ENCODE measurements at places on chromosomes 2 and 18. TPM values are rescaled to one million over a fixed set of nuclear protein-coding genes. Genes with fewer than 3 reads are reported as not detected.

DNA sequence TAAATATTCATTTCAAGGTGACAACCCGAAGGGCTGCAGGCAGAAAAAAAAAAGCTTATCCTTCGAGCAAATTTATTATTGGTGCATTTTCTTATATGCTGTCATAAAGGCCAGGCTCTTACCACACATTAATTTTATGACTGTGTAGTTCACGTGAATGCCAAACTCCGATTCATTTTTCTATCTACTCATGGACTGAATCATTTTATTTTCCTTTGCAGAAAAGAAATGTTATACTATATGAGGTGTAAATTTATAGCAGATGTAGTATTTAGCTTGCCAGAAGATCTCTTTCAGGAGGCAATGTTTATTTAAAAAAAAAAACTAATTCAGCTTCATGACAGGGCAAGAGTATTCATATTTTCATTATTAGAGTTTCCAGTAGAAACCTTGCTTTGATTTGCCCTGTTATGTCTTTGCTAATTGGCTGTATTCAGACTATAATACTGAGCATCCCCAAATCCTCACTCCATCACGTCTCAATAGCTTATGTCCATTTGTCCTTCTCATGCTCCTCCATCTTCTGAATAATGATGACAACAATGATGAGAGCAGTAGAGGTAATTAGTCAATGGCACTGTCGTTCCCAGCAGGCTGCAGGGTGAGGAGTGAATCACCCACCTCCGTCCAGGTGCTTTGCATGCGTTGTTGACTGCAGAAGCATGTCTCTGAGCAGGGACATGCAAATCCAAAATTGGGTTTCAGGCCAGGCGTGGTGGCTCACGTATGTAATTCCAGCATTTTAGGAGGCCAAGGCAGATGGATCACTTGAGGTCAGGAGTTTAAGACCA, 101.1 kb upstream of the RAB12 start:
- no peak for DNase-seq

- no peak for DNase-seq
These were observed 25.0 kb downstream of the FN1 start for GRCh38 chr2:215410932-215411285.

DNA sequence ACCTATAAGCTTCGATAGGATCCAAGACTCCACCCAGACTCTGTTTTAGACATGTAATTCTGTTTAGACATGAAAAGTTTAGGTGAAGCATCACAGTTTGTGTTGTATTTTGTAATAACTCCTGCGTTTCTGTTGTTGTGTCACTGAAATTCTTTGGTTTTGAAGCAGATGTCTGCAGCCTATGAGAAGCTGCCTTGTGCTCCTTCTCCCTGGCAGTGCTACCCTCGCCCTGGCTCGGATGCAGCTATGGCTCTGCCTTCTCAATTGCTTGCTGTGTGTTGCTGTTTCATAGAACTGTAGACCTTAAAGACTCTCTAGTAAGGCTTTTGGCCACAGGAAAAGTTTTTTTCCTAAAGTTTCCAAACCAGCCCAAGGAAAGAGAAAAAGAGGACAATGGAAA, 40.2 kb upstream of the ZNF638 start:
- no peak for DNase-seq

The ERFE gene
- total RNA-seq, result 0.27 TPM
